Stimulated activated CD4-positive, alpha-beta T cell treated with anti-CD3 and anti-CD28 coated beads, Interleukin-1b, Interleukin-23, amount 100 ng/mL, for 1 hour (primary cell): ENCODE measurements at places on chromosomes 16 and 17.

DNA sequence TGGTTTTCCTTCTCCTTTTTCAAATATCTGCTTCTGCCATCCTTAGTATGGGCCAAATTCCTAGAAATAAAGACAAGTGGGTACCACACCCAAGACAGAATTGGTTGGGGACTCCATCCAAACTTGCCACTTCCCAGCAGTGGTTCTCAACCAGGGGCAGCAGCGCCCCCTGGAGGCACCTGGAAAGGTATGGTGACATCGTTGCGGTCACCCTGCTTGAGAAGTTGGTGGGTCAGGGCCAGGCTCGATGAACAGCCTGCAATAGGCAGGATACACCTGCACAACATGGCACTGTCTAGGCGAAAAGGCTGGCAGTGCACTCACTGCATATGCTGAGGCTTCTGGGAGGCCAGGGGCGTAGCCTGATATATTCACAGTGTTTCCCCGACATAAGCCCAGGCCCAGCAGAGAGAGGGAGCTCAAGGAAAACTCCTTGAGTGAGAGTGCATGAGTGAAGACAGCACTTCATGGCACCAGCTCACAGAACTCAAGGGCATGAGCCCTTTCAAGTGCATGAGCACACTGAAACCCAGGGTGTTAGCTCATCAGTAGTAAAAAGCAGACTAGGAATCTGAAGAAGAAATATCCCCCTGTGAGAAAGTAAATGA, 57.7 kb downstream of the CMC2 start:
- DNase-seq: no peak

- no peak for DNase-seq
These were observed 12.0 kb downstream of the SLC5A10 start for GRCh38 chr17:18964018-18964351.

GRCh38 chr16:86809458-86809955, 231.2 kb downstream of the FOXL1 start:
- no peak for DNase-seq

DNA sequence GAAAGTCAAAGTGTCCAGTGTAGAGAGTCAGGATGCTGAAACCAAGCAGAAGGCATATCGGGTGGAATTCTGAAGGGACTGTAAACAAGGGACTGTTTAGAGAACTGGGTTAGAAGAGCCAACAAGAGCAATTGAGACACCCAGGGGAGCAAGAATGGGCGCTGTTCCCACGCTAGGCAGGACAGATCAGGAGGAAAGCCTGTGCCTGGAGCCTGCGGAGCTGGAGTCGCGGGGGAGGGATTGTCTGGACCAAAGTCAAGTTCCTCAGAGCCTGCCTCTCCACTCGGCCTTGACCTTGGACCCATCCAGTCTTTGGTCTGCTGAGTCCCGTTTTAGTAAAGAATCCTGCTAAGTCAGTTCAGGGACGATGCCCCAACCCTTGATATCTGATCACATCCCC, 14.7 kb upstream of the KLHL36 start:
- no peak for DNase-seq
